ENCODE measurements at places on chromosomes 2 and 18.

- DNase-seq = no peak
These were observed 24.8 kb downstream of the CHST10 start for GRCh38 chr2:100392715-100393114.

GRCh38 chr2:100071335-100072043 lies 70.9 kb downstream of the AFF3 start:
- no peak for DNase-seq

DNA sequence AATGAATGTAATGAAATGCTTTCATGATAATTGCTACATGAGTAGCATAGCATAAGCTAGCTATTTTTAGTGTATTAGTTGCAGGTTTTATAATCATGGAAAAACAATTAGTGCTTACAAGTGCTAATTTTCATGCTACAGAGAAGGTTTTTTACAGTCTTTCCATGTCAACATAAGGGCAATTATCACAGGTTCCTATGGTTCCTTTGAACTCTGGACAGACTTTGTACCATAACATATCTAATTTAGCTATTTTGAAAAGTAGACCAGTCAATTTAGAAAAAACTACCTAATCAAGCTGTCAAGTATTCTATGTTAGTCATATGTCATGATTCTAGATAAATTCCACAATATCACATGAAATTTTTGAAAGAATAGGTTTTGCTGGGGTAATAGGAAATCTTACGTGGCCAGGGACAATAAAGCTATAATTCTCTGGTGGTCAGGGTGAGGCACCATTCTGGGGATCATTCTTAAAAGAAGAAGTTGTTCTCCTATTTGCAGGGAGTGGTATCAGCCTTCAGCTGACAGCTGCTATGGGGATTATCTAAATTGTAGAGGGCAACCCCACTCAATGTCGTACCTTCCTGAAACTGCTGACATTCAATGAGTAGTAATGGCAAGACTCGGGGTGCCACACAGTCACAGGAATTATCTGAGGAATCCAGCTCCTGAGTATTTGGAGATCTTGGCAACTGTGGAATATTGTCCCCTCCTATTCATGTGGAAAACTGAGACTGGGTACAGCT lies 724.0 kb upstream of the LINC00305 start:
- no peak for DNase-seq

DNA sequence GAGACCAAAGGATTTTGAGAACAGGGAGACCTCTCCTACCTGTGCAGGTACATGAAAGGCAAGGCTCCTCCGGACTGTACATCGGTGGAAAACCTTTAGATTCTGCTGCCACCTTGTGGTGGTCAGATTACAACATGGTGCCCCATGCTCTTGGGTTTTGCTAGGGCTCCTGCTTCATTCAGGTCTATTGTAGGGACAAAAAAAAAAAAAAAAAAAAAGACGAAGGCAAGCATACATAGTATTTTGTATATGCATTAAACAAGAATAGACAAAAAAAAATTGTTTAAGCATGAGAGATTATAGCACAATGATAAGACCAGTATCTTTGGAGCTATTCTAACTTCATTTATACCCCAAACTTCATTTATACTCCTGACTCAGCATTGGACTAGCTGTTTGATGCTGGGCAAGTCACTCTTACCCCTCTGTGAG lies 27.4 kb upstream of the SPR start:
- DNase-seq = peak; percentile 71

DNA sequence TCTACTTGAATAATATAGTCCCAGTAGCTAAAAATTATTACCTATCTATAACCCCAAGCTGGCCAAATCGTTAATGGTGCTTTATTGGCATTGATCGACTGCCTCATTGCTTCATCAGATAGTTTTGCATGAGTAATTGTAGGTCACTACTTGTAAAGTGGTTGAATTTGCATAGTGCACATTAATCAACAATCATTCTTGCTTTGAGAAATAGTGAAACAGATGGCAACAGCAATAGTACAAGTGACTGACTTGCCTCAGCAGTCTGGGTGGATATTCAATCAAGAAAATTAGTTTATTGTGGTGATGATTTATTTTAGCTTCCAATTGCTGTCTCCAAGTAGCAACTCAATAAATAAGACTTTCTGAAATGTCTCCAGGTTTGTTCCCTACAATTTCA lies 117.8 kb upstream of the NRXN1 start:
- no peak for DNase-seq

DNA sequence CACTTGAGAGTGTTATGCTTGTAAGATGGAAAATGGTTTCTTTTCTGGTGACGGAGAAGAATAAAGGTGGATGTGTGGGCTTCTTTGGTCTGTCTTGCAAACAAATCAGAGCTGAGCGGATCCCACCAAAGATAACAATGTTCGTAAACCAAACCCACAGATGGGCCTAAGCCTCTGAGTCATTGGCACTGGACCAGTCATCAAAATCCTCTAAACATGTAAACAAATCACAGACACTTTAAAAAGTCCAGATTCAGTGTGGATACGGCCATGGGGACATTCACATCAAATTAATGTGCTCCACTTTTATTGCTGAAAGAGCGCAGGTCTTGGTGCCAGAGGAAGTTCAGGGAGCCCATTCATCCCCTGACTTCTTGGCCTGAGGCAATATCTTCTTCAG lies 60.5 kb upstream of the TMEM200C start:
- no peak for DNase-seq

DNA sequence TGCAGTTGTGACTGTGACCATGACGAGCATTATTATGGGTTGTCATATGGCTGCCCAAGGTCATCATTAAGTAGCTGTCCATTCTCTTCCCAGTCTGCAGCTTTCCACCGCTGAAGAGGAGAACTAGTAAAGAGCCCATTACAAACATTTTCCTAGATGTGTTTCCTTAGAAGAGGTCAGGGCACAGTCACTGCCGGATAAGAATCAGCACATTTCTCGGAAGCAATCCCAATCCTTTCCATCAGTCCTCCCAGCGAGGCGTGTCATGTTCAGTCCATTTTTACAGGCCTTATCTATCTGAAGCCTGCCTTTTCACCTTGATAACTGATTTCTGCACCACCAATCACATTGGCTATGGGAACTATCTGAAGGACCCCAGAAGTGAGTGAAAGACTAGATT lies 319.9 kb upstream of the SLC14A2 start:
- no peak for DNase-seq

DNA sequence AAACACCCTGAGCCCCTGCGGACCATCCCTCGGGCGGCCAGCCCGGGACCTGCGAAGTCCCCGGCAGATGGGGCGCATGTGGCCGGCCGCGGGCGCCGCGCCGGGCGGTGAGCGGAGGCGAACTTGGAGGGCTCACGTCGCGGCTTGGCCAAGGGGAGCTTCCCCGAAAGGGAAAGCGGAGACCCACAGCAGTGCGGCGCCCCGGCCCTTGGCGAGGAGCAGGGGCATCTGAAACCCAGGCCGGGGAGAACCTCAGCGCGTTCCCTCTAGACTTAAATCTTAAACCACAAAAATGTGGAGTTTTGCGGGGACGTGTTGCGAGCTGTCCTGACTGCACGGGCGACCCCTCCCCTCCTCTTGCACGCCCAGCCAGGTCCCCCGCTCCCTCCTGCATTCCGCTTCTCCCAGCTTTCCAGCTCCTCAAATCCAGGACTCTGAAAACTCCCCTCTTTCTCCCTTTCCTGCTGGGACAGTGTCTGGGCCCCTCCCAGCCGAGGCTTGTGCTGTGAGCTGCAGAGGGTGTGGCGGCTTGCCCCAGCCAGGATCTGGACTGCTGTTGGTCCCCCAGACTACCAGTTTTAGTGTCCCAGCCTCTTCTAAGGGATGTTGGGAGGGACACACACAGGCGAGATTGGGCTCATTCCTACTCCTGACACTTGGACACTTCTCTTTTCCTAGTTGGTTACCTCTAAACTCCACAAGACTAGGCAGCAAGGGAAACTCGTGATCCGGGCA lies 1.3 kb downstream of the FMNL2 start:
- DNase-seq = peak; percentile 46

DNA sequence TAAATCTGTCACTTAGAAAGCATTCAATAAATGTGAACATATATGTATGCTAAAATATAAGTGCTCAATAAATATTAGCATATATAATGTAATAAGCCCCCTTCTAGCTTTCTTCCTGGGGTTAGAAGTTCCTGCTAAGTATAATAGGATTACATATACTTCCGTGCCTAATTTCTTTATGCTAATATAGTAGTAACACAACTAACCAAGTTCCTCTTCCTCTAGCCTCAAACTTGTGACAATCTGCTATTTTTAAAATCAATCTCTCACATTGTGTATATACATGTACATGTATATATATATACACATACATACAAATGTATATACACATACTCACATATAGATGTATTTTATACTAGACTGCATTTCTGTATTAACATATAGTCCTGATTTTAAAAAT lies 32.2 kb downstream of the TLK1 start:
- no peak for DNase-seq

GRCh38 chr2:228181098-228182019 lies at the start of gene SPHKAP:
SPHKAP (minus strand) TSS chr2:228181687; CDS start chr2:228181598, 89 bp downstream.
- no peak for DNase-seq

GRCh38 chr2:171347591-171348032 lies 86.2 kb downstream of the METTL8 start:
- no peak for DNase-seq

- no peak for DNase-seq
These were observed 22.7 kb downstream of the MGAT5 start for GRCh38 chr2:134276381-134277172.

GRCh38 chr2:37250869-37251740 lies 19.6 kb downstream of the NDUFAF7 start:
- DNase-seq = no peak

DNA sequence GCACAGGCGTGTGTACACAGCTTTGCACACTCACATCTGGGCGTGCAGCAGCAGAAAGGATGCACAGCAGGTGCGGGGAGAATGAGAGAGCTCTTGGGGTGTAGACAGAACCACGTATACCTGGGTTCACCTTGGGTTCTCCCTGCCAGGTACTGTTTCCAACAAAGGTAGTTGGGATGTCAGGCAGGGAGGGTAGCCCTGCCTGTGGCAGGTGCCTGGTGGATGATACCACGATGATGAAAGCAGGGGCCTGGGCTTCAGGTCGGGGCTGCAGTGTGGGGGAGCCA lies 6.5 kb upstream of the ARID5A start:
- no peak for DNase-seq

DNA sequence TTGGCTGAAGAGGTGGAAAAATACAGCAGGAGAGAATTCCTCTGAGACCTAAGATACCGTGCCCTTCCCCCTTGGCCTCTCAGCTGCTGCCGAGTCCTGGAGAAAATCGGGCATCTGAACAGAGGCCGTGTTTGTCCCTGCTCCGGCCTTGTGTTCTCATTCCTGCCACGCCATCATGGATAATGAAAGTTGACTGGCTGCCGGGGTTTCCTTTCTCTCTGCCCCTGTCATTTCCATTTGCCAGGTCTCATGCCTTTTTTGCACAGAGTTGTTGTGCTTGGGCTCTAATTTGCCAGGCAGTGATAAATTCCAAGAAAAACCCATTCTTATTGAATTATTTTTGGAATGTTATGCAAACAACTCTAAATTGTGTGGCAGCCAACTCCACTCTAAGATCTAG lies 496.9 kb upstream of the TNP1 start:
- DNase-seq = no peak

GRCh38 chr2:239689985-239690384 lies 289.2 kb upstream of the HDAC4 start:
- no peak for DNase-seq

DNA sequence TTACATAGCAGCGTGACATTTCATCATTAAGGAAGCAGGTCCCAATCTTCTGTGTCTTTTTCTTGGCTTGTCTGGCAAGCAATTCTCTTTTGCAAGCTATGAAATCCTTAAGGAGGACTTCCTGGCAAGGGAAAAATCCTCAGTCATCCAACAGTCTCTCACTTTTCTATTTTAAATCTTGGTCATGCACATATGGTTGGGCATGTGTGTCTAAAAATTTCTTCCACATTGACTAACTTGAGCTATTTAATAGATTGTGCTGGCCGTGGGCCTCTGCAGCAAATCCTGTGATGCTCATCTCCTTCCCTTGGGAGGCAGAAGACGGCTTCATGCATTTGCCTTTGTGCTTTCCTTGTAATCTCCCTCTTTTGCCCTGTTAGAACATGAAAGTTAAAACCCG lies 634.3 kb upstream of the FANCL start:
- DNase-seq = no peak

DNA sequence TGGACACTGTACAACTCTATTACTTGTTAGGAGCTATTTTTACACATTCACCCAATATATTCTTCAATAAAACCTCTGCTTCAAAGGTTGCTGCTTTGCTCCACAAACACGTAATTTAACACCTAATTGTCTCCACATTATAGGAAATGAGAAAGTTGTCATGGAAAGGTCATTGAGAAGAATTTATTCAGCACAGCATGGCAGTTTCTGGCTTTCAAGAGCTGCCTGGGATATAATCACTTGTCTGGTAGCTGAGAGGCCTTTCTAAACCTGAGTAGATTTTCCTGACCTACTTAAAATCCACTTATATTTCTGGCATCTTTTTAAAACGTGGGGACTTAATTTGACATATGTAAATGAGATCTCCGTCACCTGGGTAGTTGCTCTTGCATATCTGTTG lies 216.1 kb downstream of the ZNF804A start:
- no peak for DNase-seq

GRCh38 chr2:210956101-210956500 lies 399.7 kb downstream of the CPS1 start:
- DNase-seq = no peak

All from left lobe of liver (tissue), 2 donors.